NCI-H82 (cell line): ENCODE measurements at places on chromosomes 5 and 9.

- DNase-seq: no peak
Measured at GRCh38 chr5:119524485-119524884, 72.2 kb downstream of the HSD17B4 start.

DNA sequence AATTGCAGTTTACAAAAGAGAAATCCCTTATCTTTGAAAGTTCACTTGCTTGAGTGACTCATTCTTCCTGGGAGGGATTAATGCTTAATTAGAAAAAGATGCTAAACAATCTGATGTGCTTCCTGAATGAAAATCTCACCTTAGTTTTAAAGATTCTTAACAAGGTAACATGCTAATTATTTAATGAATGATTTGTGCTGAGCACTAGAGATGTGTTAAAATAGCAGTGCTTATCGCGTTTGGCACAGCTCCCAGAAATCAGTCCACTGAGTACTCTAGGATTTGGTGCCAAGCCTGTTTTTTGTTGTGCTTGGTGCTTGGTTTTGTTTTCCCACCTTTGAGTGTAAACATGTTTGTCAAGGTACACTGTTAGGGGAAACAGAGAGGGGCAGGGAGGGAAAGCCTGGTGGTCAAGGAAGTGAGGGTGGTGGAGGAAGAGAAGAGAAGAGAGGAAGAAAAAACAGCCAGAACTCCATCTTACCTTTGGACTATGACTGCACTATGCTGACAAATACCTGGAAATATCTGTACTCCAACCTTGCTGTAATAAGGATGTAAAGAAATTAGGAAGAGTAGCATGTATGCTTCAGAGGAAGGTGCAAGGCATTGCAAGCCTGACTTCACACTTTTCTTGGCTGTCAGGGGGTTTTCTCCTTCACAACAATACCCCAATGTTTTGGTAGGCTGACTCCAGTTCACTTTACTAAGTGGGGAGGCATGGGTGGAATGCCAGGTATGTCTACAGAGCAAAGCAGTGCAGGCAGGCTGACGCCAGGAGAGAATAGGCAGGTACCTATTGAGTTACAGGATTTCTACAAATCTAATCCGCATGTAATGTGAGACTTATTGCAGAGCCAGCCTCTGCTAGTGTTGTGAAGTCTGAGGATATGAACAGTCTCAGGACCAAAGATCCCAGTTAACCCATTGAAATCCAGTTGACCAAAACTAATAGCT lies 157.2 kb upstream of the ISL1 start:
- DNase-seq: peak; percentile 61

GRCh38 chr9:4967523-4967922 lies 17.5 kb upstream of the JAK2 start:
- DNase-seq: no peak

GRCh38 chr9:136564379-136564988 lies 18.6 kb upstream of the NOTCH1 start:
- no peak for DNase-seq

DNA sequence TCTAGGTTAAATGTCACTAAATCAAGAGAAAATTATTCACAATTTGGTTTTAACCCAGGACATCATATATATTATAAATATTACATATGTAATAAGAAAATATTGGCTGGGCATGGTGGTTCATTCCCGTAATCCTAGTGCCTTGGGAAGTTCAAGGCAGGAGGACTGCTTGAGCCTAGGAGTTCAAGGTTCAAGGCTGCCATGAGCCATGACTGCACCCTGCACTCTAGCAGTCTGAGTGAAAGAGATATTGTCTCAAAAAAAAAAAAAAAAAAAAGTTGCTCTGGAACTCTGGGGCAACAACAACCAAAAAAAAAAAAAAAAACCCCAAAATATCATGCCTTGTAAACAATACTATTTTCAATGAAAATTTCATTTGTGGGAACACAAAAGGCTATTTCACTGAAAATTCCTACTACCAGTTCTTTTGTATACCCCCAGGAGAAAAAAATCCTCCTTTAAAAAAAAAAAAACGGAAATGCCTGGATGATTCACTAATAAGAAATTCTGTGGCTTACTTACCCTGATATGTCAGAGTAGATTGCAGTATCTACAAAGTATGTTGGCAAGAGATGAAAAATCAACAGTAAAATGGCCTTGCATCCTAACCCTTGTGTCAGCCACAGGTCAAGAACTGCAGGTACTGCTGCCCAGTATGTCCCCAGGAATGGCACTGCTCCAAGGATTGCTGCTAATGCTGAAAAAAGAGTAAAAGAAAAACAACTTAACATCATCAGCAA lies 22.6 kb upstream of the CTNNAL1 start:
- DNase-seq: no peak

DNA sequence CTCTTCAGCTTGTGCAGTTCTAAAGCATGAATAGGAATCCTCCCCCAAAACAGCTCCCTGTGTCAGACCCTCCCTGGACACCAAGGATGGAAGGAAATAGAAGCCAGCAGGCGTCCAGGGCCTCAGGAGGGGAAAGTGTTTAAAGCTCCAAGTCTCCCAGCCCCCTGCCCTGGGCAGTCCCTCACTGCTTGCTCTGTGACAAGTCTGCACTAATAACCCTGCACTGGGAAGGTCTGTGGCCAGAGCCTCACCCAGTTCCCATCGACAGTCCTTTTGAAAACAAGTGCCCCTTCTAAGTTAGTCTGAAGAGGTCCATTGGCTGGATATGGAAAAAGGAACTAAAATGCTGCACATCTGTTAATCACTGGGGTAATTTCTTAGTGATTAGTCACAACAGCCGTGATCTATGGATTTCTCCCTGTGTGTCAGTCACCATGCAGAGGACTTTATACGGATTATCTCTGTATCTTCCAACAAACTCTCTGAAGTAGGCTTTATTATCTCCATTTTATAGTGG lies 195.3 kb downstream of the FBXL7 start:
- DNase-seq: peak; percentile 65

DNA sequence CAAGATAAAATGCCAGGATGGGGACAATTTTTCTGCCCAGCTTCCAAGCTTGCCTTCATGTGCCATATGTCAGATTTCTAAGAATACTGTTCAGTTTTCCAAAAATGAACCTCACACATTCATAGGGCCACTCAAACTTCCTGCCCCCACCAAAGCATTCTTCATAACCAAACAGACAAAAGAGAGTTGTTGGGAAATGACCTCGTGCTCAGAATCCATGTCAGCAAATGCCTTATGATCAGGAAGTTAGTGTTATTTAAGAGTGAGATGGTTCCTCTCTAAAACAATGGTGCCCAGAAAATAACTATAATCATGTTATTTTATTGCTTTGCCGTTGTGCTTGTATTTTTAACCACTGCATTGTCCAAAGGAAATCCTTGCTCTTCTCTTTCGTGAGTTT lies 208.2 kb downstream of the ZNF608 start:
- no peak for DNase-seq

- DNase-seq: no peak
Measured at GRCh38 chr5:127011961-127012644, 18.3 kb downstream of the MARCHF3 start.

GRCh38 chr5:37717613-37718431 lies 122.0 kb downstream of the GDNF start:
- peak; percentile 95 for DNase-seq

- DNase-seq: no peak
Measured at GRCh38 chr5:100799166-100799565, 103.9 kb downstream of the ST8SIA4 start.

DNA sequence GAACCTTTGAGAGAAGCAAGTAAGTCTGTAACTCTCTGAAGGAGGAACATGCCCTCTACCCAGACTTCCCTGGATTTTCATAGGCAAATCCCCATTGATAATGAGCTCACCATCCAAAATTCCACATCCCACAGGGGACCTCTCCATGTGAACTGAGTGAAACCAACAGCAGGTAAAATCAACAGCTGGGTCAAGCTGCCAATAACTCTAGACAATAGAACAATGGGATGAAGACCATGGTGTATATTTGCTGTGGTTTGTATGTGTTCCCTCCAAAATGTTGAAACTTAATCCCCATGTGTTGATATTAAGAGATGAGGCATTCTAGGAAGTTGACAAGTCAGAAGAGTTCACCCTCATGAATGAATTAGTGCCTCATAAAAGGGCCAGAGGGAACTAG lies 110.2 kb upstream of the MYO10 start:
- DNase-seq: no peak

GRCh38 chr9:116154334-116154975 lies 864 bp downstream of the PAPPA start:
- DNase-seq: peak; percentile 16

DNA sequence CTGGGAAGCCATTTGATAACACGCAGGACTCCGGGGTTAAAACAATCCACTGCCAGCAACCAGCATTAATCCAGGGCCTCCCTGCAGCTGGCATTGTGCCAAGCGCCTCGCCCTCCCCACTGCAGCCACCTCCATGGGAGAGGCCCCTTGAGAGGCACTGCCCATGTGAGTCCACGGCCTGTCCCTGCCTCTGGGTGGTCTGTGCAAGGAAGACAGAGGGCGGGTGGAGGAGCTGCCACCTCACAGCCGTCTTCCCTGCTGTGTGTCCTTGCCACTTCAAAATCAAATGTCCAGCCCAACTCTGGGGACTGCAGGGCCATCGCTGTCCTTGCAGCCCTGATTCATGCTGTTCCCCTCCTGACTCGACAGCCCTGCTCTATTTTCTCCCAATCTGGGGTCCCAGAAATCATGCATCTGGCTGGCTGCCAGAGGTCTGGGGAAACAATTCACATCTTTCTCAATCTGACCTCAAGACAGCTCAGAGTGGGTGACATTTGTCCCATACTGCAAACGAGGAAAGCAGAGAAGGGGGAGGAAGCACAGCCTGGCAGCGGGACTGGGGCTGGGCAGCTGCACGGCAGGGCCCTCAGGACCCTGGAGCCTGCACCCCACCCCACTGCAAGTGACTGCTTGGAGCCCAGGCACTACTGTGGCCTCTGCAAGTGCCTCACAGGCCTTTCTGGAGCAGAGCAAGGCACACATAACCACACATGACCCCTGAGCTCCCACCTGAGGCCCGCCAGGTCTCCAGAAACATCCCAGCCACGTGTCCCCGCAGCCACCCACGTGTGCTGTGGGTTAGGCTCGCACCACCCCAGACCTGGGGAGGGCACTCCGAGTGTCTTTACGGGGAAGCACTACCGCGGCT lies 15.7 kb downstream of the BRD3OS start:
- no peak for DNase-seq

DNA sequence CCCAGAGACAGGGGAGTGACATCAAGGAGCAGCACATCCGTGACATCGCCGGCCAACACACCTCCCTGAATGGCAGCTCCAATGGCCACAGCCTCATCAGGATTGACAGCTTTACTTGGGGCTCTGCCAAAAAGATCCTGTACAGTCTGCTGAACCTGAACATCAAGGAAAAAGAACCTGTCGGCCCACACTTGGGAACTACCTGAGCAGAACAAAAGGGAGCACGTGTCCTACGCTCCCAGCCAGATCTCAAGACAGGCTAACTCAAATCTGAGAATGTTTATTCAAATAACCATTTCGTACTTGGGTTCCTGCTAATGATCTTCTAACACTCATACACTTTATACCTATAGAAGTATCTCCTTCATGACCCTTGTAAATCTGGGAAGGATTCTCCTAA lies 15.3 kb downstream of the HSPA9 start:
- no peak for DNase-seq

DNA sequence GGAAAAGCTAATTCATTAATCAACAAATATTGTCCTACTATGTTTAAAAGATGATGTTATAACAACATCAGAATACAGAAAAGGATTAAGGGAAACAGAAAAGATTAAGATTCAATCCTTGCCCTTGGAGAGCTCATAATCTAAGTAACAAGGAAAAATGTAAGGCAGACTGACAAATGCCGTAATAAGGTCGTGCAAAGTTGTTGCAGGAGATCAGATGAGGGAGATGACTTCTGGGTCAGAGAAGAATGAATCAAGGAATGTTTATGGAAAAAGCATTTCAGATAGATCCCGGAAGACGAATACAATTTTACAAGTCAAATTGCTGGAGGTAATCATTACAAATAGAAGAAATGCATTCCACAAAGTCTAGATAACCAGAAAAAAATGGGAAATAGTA lies 6.4 kb downstream of the ADAMTS6 start:
- peak; percentile 36 for DNase-seq

DNA sequence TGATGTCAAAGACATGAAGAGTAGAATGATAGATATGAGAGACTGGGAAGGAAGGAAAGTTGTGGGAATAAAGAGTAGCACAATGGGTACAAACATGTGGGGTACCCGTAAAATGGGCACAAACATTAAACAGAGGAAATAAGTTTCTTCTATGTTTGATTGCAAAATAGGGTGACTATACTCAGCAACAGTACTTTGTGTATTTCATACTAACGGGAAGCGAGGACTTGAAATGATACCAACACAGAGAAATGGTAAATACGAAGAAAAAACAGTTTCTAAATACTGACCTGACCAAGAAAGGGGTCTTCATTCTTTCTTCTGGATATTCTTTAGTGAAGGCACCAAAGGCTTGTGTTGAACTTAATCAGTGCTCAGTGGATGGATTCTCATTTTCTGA lies 31.1 kb downstream of the ATP6V0E1 start:
- DNase-seq: no peak

GRCh38 chr5:8057769-8058168 lies 188.8 kb downstream of the MTRR start:
- no peak for DNase-seq

DNA sequence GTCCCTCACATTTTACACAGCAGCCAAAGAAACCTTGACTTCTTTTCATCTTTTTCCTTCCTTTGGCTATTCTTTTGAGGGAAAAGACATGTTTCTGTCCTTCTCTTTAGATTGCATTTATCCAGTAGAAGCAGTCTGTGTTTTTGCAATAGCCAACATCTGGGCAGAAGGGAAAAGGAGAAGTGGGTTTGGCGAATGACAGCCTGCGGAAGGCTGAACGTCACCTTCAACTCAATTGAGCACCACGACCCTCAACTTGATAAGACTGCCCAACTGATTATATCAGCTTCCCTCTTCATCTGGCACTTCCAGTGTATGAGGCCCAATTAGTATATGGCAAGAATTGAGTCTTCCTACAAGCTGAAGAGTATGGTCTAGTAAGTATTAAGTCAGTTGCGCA lies 1997.6 kb upstream of the WWC1 start:
- no peak for DNase-seq

DNA sequence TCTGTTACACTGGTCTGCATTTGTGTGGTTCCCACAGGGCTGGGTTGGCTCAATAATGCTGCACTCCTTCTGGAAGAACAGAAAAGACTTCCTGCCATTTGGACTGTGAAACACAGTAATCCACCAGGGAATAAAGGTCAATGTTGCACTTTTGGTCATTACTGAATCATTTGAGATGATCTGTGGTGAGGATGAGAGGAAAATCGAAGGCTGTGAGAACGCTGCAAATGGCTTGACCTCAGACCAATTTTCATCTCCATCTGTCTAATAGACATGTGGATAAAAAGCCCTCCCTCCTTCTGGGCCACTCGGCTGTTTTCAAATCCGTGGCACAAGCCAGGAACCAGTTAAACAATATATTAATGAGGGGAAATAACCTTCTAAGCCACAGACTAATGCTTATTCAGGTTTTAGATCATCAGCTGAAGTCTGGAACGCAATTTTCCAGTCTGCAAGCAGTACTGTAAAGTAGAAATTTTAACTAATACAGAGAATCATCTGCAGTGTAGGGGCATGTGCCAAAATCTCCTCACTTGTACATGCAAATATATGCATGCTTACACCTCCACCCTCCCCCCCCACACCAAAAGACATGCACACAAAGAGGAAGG lies 20.2 kb downstream of the TLE1 start:
- peak; percentile 26 for DNase-seq

- peak; percentile 86 for DNase-seq
Measured at GRCh38 chr5:127959152-127959764, 124.3 kb upstream of the SLC12A2 start.
